SW480 (cell line): ENCODE measurements at places on chromosomes 7 and 10.

DNA sequence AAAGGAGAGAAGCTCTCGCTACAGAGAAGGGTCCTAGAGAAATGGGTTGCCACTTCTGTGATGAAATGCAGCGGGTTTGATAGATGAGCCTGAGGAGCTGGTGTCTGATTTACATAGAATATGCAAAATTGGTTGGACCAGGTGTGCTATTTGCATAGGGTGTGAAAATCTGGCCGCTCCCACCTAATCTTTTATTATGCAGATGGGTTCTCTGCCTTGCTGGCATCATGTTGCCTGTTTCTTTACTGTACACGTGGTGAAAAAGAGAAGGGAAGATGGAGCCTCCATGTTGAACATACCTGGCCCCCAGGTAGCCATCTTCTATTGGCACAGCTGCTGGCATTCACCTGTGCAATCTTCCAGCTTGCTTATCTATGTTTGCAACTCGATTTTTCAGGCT, 212.2 kb downstream of the ANKRD7 start:
- no peak for DNase-seq

DNA sequence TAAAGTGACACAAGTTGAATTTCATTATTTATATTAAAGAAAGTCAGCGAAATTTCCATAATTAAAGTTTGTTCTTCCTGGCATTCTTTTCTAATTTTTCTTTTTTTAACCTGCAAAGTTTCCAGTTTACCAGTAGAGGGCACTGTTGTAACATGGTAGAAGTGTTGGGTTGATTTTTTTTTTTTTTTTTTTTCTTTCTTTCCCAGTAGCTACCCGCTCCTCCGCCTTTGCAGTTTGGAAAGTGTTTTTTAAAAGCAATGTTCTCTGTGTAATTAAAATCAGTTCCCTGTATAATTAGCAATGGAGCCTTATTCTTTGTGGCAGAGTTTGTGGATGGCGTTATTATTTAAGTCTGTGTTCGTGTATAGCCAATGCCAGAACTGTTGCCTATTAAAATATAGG, 53.7 kb downstream of the TAF3 start:
- peak; percentile 18 for DNase-seq

- DNase-seq: no peak
Measured at GRCh38 chr10:73655257-73655989, 406 bp downstream of the SYNPO2L start.

DNA sequence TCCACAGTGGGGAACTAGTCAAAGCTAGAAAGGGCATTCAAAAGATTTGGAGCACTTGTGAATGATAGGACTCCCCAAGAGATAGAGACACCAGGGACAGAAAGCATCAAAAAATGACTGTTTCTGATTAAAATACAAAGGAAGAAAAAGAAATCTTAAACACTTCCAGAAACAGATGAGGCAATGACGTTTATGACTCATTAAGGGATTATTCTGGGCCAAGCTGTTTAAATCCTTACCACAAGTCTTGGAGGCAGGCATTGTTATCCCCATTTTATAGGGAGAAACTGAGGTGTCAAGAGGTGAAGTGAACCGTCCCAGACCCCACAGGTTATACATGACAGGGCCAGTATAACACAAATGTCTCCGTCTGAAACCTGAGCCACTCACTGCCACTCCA, 68.3 kb upstream of the AMPH start:
- no peak for DNase-seq

- no peak for DNase-seq
Measured at GRCh38 chr7:85516675-85517074, 329.8 kb upstream of the SEMA3D start.

- DNase-seq: peak; percentile 74
Measured at GRCh38 chr10:77163670-77164348, 473.8 kb downstream of the KCNMA1 start.

DNA sequence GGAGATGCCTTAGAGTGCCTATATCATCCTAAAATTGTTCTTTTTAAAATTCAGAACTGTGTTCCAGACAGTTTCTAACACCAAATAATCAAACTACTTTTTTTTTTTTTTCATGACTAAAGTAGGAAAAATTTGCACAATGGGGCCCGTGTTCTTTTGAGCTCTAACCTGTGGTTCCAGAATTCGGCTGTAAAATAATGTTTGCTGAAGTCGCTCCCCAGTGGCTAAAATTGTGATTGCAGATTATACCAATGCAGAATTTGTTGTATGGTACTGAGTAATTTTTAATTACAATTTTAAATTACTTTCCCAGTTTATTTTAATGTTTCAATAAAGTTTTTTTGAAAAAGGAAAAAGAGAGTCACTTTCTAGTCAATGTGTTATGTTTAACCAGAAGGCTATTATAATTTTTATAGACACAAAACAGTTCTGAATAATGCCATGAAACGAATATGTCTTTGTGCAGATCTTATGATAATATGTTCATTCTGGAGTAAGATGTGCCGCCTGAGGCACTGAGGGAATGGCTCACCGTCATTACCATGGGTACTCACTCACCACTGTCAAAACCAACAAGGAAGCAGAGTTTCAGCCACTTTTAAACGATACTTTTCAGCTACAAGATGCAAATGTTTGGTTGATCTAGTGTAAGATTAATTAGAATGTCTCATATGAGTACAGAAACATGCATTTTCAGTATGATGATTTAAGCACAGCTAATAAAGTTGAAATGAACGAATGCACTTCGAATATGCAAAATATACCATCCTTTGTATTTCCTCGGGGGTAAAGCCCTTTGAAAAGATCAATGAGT, 173.6 kb downstream of the PRKCQ start:
- no peak for DNase-seq

DNA sequence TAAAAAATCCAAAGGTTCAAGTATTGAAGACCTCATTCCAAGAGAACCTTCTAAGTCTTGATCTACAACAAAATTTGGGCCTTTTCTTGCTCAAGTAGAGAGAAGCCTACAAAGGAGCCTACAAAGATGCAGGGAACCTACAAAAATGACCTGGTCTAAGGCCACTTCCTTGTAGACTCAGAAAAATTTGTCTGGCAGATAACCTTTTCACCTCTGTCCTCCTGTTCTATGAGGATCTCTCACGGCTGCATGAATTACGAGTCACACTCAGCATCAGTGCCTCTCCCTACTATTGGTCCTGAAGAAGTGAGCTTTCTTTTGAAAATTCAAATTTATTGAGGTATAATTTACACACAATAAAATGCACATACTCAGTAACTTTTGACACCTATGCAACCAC, 29.3 kb downstream of the CCNJ start:
- no peak for DNase-seq

DNA sequence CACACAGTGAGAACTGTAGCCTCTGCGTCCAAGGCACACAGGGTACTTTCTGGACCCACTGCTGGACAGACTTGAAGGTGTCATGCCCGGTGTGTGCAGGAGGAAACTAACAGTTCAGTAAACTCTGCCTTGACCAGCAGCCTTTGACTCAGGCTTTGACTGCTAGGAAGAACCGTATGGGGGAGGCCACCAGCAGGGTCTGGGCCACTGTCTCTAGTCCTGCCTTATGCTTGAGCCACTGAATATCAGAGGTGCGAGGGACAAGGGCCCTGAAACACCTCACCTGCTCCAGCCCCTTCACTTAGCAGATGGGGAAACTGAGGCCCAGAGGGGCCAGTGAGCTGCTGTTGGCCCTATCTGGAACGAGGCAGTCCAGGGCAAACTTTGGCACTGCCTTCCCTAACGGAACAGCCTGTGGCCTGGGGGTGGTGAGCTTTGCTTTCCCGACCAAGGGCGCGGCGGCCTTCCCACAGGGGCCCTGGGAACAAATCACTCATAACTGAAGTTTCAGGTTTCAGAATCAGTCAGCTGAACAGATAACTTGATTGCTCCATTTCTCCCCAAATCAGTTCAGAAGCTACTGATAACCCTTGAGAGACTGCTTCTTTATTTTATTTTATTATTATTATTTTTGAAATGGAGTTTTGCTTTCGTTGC, 130.0 kb downstream of the FAM53B start:
- no peak for DNase-seq
